ENCODE measurements at places on chromosomes 3 and 15.

DNA sequence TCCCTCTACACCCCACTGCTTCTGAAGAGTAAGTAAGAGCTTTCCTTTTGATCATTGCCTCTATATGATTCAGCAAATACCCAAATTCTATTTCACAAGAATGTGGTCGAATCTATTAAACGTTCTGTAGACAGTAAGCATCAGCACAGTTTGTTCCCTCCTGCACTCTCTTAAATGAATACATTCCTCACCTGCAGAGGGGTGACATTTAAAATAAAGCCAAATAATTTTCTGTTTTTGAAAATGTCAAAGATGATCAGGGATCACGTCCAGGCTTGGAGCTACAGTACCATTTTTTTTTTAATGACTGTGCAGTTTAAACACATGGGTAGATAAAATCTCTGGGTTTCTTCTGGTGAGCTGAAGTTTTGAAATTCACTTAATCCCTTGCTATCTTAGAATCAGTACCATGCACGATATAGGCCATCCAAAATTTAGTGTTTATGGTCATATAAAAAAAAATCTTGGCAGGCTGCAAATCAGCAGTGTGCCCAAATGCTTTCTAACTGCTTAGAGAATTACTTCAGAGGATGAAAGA is 12.8 kb downstream of the PYDC2 start:
- no peak for DNase-seq

DNA sequence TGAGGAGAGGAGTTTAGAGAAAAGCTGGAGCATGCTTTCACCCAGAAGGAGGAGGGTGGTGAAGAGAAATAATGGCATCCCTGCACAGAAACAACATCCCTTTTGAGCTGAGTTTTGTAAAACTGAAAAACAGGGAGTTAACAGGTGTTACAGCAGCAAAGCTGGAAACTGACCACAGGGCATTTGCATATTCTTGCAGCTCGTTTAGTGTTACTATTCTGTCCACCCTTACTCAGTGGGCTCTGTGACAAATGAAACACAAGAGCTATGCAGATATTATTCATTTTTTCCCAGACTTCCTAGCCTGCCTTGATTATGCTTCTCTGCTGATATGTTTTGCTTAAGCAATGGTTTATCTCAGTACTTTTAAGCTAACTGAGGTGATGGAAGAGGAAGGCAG is 272.0 kb downstream of the NEK10 start:
- DNase-seq, result no peak

- DNase-seq, result no peak
These were observed 58.3 kb upstream of the KY start for GRCh38 chr3:134709076-134709475.

GRCh38 chr3:126134219-126134975 is 46.0 kb downstream of the ALDH1L1 start:
- DNase-seq, result peak; percentile 49

- DNase-seq, result no peak
These were observed 25.6 kb downstream of the TEX9 start for GRCh38 chr15:56390739-56391267.

DNA sequence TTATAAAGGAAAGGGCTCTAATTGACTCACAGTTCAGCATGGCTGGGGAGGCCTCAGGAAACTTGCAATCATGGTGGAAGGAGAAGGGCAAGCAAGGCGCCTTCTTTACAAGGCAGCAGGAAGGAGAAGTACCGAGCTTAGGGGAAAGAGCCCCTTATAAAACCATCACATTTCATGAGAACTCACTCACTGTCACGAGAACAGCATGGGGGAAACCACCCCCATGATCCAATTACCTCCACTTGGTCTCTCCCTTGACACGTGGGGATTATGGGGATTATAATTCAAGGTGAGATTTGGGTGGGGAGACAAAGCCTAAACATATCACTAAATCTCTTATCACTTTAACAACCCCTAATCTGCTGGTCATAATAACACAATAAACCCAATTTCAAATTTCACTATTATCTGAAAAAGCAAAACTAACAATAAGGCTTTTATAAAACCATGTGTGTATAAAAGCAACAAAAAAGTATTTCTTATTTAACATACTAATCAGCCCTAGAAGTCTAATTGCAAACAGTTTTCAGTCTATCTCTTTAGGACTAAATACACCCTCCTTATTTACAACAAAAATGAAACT is 43.2 kb downstream of the SCAPER start:
- DNase-seq, result no peak

DNA sequence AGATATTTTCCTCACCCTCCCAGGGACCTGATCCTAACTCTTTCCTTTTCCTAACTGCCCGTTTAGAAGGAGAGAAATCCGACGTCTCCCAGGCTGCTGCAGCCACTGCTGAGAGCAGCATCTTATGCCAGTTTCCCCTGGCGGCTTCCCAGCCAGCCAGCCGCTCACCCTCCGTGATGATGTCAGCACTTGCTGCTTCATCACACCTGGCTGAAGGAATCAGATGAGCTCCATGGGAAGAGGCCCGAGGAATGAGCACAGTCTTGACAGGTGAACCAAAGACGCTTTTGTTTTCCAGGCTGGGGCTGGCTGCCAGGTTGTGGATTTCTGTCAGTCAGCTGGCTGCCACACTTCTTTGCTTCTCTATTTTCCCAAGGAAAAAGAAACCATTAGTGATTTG is 445.1 kb upstream of the RBMS3 start:
- DNase-seq, result no peak

GRCh38 chr15:30928076-30928475 is 24.4 kb downstream of the FAN1 start:
- DNase-seq, result no peak
